ENCODE measurements at places on chromosomes 1 and 21.

- DNase-seq: no peak
These were observed 10.2 kb downstream of the SH3BP5L start for GRCh38 chr1:248815407-248816034.

DNA sequence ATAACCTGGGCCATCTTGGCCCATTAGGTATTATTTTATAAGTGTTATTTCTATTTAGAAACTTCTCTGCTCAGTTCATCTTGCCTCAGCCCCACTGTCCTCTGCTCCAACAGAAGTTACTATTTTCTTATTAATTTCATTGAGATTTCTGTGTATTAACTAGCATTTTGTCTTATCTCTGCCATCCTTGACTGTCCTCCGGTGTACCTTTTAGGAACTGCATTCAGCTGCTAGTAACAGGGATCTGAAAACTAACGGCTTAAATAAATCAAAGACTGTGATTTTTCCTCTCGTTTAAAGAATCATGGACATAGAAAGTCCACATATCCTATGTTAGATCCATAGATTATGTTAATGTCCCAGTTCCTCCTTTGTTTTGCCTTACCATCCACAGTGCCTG is 382.5 kb downstream of the MATN1 start:
- no peak for DNase-seq

GRCh38 chr1:228044961-228045360 is 37.5 kb upstream of the ARF1 start:
- DNase-seq: no peak

DNA sequence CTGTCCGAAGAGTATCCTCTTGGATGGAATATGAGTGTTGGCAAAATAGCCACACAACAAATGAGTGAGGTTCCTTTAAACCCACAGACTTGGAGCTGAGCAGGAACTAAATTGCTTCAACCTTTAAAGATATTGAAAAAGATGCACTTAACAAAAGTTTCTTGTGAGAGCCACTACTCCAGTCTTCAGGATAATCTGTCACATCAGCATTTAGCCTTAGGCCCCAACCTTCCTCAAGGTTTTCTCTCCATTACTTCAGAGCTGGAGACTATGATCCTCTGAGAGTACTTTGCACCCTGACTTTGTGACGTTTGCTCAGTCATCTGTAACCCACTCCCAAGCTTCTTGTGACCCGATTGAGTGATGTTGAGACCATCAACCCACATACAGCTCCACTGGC is 212.8 kb downstream of the LRRC40 start:
- DNase-seq: no peak

GRCh38 chr1:1241588-1242219 is 4.8 kb downstream of the C1QTNF12 start:
- no peak for DNase-seq

Data from stimulated activated CD8-positive, alpha-beta memory T cell treated with anti-CD3 and anti-CD28 coated beads, Interleukin-7, amount 100 ng/mL, for 1 hour (primary cell).